Head of caudate nucleus (tissue), 42 donors: ENCODE measurements at places on chromosomes 4 and X.

DNA sequence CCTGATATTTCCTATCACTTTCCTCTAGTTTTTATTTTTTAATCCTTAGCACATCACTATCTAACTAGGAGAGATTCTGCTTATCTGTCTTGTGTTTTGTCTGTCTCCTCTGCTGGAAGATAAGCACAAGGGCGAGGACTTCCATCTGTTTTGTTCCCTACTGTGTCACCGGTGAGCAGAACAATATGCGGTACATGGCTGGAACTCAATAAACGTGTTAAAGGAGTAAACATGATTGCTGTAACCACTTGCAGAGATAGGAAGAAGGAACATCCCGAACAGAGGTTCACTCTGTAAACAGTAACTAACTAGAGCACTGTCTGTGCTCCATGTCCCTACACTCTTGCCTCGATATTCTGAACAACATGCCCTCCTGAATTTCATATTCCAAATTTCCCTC is 5.2 kb downstream of the HS3ST1 start:
- no peak for DNase-seq

DNA sequence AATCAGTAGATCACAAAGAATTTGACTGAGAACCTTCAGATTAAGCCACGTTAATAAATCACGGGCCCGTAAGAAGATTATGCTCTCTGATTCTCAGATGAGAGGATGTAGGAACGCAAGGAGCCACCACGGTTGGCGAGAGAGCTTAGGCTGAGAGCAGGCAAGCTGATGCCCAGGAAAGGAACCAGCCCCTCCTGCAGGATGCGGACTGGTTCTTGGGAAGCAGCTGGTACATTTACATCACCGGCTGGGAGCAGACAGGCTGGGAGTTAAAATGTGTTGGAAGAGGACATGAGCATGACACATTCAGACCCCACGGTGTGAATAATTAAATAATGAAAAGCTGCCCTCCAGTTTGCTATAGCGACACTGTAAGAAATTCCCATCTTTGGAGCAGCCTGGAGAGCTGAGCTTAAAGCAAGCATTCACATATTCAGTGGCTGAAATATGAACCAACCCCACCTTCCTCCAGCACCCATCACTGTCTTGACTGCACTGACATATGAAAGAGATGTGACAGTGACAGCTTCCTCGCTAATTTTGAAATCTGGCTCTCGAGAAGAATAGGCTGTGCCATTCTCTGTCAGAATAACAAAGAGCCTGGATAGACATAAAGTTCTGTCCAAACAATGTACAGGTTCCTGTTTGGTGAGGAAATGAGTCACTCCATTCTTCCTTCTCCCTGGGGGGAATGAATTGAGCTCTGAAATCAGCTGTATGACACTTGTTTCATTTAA is 33.1 kb downstream of the LNX1 start:
- DNase-seq: peak; percentile 91

GRCh38 chr4:10245751-10246150 is 129.2 kb upstream of the WDR1 start:
- DNase-seq: no peak

- DNase-seq: no peak
These were observed 197.4 kb upstream of the HS3ST1 start for GRCh38 chr4:11626066-11626465.

DNA sequence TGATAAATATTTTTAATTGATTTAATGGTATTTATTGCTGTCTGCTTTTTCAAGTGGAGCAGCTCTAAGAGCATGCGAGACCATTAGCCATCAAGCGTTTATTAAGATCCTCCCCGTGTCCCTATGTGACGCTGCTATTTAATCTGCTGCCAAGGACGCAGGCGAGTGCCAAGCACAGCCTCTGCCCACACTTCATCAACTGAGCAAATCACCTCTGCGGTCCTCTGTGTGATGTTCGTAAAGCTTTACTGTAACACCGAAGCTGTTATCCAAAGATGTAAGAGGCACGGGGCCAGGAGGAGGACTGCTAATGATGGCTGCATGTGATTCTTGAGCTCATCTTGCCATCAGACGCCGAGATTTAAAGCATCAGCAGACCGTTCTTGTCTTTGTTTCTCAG is 79.5 kb downstream of the STOX2 start:
- DNase-seq: no peak
